Stimulated activated CD4-positive, alpha-beta T cell treated with anti-CD3 and anti-CD28 coated beads, Interleukin-4, amount 100 ng/mL, for 4 hours (primary cell): ENCODE measurements at places on chromosomes 12 and 14.
A peak's percentile ranks its signal among the peaks of the same experiment; 100 is the strongest.

GRCh38 chr12:11228296-11228879 is 41.1 kb downstream of the PRB3 start:
- DNase-seq = peak; percentile 8

- DNase-seq = no peak
Measured at GRCh38 chr12:115543269-115543668, 734.2 kb downstream of the MED13L start.

DNA sequence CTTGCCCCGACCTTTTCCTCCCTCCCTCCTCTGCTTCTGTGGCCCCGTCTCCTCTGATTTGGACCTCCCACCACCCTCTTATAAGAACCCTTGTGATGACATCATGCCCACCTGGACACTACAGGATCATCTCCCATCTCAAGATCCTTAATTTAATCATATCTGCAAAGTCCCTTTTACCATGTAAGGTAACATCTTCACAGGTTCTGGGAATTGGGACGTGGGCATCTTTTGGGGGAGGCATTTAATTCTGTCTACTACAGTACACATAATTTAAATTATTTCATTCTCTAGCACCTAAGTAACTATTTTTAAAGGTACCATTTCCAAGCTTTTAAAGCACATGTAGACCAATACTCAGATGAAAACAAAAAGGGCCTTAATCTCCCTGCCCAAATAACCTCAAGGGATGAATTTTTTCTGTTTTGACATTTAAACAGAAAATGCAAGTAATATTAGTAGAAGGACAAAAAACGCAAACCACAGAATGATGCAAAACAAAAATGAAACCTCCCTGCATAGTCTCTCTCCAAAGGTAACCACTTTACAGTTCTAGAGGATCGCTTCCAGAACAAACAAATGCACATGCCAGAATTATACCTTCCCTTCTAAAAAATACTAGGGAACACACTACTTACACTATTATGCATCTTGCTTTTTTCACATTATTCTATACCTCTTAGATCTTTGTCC is 222.1 kb downstream of the AACS start:
- DNase-seq = no peak

DNA sequence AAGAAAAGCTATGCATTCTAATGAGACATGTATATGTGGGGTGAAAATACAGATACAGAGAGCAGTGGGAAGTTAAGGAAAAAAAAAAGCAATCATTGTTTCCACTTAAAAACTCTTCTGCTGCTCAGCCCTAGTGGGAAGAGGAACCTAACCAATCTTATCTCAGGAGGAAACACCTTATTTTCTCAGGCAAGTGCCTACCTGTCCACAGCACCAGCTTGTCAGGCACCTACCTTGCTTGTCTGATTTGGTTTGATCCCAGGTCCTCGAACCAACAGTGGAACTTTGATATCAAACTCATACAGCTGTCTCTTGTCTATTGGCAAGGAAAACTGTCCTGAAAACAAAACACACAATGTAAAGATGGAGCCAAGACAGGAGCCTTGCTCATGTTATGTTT is 22.4 kb downstream of the GNS start:
- no peak for DNase-seq

- DNase-seq = no peak
Measured at GRCh38 chr12:52759695-52760094, 17.4 kb downstream of the KRT76 start.

DNA sequence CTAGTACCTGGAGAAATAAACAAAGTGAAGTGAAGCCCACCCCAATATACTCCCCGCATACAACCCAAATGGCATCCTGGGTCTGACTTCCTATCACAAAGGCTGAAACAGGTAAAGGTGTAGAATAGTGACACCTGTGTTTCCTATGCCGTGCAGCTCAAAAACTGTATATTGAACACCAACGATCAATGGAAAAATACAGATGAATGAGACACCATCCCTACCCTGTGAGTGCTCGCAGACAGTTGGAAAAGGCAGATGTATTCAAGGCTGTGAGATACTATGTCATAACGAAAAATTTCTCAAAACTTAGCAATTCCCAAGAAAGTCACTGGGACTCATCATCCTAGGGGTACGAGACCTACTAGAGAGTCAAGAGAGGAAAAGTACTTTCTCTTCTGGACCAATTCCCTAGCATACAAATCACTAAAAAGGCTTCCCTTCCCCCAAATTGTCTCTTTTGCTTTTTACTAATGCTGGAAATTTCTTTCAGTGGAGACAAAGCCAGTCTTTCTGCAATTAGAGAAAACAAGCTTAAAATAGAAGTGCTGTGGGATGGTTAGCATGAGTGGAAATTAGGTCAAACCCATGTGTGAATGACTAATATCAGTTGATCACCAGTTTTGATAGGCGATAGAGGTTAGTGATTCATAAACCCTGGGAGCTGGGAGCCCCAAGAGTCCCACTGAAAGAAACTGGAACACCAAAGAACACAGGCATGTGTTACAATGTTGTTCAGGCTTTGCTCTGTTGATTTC is 249.7 kb downstream of the SPTSSA start:
- DNase-seq = no peak

DNA sequence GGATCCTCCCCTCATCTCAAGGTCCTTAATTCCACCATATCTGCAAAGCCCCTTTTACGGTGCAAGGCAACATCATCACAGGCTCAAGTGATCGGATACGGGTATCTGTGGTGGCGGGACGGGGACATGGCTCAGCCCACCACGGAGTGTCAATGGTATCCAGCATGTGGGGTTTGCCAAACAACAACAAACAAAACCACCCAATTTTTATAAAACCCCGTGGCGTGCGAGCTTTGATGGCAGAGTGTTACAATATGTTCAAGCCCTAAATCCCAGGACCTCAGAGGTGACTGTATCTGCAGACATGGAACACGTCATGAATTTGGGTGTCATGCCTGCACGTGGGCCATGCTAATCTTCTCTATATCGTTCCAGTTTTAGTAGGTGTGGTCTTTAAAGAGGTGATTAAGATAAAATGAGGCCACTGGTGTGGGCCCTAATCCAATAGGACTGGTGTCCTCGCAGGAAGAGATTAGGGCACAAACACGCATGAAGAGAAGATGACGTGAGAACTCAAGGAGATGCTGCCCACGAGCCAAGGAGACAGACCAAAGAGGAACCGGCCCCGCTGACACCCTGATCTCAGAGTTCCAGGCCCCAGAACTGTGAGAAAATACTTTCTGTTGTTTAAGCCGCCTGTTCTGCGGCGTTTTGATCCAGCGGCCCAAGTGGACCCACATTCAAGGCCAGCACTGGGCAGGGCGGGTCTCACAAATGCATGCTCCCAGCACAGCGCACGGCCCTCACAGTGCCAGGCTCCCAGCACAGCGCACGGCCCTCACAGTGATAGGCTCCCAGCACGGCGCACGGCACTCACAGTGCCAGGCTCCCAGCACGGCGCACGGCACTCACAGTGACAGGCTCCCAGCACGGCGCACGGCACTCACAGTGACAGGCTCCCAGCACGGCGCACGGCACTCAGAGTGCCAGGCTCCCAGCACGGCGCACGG is 6.7 kb upstream of the GOLGA3 start:
- DNase-seq = no peak

DNA sequence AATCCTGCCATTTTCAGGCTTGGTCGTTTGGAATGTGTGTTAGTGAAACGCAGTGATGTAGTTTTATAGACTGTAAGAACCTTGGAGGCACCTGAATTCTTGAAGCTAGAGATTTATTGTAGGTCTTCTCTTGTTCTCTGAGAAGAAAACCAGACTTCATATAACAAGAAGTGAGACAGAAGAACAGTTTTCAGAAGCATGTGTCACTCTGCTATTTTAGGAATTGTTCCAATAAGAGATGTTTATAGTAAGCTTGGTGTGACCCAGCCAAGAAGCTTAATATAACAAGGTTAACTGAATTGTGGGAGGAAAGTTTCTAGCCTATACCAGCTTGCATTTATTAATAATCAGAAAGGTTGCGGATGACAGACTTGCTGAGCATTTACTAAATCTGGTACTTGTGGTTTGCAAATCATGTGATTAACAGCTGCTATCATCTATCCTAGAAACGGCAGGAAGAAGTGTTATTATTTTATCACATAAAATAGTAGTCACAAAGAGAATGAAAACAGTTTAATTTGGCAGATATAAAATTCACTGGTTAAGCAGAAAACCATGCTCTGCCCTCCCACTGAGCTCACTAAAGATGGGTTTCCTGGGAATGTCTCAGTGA is 49.2 kb upstream of the BCAT1 start:
- DNase-seq = no peak

GRCh38 chr12:121001060-121001459 is 15.2 kb downstream of the C12orf43 start:
- DNase-seq = no peak

- DNase-seq = no peak
Measured at GRCh38 chr12:26172946-26173552, 22.3 kb upstream of the SSPN start.

DNA sequence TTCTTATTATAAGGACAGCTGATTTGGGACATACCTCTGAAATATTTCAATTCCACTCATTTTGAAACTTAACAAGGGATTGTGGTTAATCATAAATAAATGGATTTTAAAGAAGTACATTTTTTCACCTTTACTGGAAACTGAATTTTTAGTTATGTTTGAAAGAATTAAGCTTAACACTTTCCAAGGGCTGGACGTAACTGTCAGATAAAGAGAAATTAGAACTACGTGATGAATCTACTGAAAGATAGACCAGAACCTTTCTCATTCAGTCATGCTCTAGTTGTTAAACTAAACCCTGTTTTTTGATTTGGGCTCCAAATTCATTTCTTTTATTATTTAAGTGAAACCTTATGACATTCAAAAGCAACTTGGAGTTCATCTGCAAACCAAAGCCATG is 1892.1 kb upstream of the SEL1L start:
- DNase-seq = no peak

DNA sequence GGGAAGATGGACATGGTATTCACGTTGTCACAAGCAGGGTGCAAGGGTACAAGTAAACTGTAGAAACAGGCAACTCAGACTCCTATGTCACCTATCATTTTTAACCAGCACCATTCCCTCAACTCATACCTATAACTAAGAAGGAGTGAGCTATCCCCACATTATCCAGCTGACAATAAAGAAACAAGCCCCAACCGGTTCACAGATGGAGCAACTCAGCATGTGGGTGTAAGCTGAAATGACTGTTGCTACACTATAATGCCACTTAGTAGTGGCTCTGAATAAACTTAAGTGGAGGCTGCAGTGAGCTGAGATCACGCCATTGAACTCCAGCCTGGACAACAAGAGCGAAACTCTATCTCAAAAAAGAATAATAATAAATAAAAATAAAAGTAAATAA is 829.5 kb upstream of the MDGA2 start:
- no peak for DNase-seq

- DNase-seq = no peak
Measured at GRCh38 chr12:49882851-49883464, 20.7 kb downstream of the FAIM2 start.

DNA sequence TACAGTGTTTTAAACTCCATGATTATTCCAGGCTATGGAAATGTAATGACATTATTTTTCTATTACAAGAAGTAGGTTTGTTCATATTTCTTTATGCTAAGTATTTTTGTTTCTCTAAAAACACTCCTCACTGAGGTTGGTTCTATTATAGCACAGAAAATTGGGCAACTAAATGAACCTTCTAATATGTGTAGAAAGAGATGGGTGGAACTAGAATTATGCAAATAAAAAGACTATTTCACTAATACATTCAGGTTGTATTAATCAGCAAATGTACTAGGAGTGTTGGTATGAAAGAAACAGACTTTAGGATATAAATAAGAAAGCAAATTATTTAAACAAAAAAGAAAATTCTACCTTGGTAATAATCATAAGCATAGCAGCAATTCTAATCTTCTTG is 4.9 kb downstream of the OR6C2 start:
- no peak for DNase-seq

DNA sequence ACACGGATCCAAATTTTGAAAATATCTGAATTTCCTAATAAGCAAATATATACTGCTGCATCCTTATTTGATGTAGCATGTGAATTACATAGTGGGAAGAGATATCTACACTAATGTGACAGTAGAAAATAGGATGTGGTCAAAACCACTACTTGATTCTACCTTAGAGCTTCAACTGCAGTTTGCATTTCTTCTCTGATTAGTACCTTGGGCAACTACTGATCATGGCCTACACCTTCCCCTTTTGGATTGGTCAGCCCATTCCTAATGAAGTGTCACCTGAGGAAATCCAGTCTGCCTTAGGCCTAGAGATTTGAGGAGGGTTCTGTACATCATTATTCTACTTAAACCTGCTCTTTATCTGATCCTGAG is 10.7 kb downstream of the LLPH start:
- DNase-seq = no peak

GRCh38 chr12:67424784-67425183 is 155.6 kb downstream of the CAND1 start:
- DNase-seq = no peak

DNA sequence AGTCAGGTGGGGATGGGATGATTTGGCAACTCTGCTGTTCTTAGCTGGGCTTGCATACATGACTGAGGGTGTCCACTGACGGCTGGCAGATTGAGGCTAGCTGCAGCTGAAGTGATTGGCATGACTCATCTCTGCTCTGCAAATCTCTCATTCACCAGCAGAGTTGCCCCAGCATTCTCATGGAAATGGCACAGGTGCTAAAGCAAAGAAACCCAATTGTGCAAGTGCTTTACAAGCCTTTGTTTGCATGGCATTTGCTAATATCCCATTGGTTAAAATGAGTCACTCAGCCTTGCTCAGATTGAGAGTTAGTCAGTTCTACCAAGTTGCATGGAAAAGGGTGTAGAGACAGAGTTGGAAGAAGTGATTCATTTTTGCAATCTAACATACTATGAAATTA is 389.7 kb upstream of the FAR2 start:
- DNase-seq = no peak

DNA sequence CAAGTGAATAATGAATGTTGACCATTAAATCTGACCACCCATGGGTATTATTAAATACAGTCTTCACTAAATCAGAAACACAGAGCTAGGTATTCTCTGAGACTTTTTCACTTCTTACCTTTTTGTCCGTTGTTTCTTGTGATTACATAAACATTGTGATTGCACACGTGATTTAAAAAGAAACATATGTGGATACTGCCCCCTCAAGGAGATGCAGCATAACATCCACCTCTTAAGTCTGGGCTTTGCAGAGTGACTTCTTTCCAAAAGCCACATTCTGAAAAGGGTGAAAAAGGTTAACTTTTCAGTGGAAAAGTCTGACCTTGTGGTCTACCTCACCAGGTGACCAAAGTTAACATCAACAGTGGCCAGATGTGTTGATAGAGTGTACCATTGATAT is 185.5 kb upstream of the FAR2 start:
- no peak for DNase-seq

DNA sequence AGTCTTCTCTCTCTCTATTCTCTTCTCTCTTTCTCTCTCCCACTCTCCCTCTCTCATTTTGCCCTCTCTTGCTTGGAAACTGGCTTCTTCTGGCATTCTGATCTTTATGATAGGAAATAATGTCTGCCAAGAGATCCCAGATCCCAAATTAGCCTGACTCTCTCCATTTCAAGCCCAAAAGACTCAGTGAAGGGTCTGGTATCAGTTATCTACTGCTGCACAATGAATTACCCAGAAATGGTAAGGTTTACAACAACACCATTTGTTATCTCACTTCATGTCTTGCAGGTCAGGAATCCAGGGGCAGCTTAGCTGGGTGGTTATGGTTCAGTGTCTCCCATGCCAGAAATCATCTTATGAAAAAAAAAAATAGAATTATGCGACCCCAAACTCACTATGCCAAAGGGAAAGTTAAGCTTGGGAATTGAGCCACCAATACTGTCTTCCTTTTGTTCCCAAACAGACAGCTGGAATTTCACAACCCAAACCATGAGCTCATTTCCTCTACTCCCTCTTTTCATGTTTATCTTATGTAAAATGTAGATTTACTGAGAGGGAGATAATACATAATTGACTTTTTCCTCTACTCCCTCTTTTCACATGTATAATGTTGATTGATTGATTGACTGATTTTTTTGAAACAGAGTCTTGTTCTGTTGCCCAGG is 67.8 kb upstream of the FICD start:
- DNase-seq = no peak
